ENCODE measurements at places on chromosomes 2 and 18.

DNA sequence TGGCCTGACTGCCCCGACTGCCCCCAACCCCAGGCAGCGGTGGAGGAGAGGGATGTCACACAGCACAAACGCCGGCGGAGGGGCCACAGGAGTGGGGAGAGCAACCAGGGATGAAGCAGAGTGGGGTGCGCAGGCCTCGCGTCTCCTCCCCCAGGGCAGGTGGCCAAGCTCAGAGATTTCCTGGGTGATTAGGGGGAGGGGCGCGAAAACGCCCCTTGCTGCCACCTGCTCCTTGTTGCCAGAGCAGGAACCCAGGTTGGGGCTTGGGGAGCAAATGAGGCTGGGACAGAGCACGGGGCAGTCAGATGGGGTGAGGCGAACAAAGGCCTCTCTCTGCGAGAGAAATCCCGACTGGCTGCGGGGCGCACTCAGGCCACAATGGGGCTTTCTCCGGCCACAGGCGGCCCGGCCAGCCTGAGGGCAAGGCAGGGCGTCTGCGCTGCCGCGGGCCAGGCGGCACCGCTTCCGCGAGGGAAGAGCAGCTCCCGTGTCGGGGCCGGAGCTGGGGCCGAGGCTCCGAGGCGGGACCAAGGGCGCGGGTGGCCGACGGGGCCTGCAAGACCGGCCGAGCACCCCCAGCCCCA is 11.5 kb downstream of the TEX44 start:
- DNase-seq: no peak

DNA sequence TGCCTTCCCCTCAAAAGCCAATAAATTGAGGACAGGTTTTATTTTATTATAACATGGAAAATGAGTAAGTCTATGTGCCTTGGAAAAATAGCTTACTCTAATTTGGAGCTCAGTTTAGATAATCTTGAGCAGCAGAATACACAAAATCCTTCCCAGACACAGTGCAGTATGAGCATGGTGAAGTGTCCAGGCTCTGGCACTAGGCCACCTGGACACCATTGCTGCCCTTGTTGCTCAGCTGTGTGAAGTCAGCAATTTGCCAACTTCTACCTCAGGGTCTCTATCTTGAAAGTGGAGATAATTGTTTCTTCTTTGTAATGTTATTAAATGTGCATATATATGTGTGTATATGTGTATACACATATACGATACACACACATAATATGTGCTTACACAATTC is 104.9 kb upstream of the CAVIN2 start:
- DNase-seq: no peak

GRCh38 chr2:203191961-203192360 is 46.9 kb upstream of the CYP20A1 start:
- DNase-seq: no peak

DNA sequence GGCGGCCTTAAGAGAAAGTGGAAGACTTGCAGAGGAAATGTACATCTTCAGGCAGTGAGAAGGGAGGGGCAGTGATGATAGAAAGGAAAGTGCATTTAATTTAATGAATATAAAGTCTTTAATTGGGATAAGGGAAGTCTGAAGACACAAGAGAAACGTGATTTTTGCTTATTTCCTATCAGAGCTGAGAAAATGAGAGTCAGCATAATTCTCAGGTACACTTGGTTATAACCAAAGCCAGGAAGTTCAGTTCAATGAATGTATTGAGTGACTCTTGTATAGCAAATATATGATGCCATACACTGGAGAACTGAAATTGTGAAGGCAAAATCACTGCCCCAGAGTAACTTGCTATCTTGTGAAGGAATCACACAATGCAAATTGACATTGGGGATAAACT is 256.3 kb downstream of the LRRTM1 start:
- DNase-seq: no peak

DNA sequence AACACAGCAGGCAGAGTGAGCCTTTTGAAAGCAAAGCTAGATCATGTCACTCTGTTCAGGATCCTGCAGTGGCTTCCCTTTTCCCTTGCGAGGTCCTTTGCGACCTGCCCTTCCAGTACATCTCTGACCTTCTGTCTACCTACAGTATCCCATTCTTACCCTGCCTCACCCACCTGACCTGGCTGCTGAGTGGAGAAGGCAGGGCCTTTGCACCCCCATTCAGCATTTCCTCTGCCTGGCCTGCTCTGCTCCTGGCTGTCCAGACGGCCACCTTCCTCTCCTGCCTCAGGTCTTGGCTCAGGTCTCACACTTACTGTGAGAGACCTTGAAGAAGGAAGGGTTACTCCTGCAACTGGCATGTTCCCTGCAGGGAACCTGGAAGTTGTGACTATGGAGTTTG is 77.4 kb downstream of the MAPRE2 start:
- DNase-seq: no peak

DNA sequence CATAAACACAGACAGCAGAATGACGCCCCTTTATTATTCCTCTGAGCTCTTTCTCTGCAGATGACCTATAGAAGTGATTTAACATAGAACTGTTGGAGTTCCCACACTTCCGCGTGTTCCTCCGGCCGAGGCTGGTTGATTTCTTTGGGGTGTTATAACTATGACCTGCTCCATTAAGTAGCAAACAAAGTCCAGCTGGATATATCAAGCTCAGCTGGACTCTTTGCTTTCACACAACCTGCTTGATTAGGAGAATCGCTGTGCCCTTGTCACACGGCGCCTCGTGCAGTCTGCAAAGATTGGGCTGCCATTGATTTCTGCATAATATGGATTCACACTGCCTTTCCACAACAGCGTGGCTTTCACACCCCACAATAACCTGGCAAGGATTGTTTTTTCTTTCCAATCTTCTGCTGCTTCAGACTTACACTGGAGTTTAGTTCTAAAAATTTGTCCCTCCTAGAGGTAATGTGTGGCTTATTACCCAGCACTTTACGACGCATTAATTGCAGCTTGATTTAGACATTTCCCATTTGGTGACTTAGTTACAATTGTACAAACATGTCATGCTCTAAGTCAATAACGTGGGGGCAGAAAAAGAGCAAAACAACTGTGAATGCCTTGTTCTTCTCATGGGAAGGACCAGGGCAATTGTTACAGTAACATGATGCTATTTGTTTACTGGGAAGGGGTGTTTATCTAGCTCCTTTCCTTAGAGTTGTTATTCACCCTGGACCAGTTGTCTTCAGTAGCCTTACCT is 485.7 kb downstream of the TXNL1 start:
- no peak for DNase-seq

GRCh38 chr18:58863539-58864145 is 1.0 kb upstream of the ZNF532 start:
- peak; percentile 83 for DNase-seq

DNA sequence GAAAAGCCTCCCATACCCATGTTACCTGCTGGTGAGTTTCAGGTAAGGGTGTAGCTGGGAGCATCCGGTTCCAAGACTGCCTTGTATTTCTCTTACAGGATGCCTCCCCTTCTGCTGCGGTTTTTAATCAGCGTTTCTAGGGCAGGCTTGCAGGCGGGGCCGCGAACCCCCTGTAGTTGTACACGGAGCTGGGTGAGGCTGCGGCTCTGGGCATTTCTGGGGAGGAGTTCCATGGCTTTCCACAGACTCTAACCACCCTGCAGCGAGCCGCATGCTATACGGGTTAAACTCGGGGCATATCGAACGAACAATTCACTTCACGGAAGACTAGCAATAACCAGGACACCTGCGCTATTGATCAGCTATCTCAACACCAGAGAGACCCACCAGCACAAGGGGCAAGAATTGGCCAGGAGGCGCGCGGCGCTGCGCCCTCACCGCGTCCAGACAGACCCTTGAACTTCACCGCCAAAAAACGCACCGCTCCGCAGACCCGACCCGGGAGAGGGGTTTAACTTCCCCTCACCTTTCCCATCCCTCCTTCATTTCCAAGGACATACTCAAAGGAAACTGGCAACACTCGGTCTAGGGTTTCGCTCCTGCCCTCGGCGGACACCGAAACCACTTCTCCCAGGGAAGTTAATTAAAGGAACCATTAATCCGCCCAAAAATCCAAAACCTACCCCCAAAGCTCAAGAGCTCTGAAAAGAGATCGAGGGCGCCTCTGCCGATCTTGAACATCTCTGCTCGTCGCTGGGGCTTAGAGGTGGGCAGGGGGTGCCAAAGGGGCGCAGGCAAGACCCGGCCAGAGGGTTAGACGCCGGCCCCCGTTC is 909 bp downstream of the TGFA start:
- DNase-seq: peak; percentile 51

DNA sequence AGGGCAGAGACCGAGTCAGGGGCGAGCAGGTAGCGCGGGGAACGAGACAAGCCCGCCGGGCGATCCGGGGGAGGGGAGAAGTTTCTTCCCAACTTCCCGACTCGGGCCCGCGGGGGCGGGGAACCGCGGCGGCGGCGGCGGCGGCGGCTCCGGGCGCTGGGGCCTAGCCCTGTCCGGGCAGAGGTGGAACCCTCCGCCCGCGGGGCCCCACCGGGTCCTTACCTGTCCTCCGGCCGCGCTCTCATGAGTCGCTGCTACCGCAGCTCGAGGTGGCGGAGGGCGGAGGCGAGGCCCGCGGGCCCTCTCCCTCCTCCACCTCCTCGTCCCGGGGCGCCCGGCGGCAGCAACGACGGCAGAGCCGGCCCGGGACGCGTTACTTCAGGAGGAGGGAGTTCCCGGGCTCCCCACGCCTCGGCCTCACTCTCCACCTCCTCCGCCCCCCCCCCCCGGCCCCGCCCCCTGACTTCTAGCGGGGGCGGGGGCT is at the start of gene YES1:
YES1 (minus strand) TSS at position 351 of the 484 bp plus-strand sequence. CDS start 55,415 bp downstream, outside the sequence.
- DNase-seq: no peak

DNA sequence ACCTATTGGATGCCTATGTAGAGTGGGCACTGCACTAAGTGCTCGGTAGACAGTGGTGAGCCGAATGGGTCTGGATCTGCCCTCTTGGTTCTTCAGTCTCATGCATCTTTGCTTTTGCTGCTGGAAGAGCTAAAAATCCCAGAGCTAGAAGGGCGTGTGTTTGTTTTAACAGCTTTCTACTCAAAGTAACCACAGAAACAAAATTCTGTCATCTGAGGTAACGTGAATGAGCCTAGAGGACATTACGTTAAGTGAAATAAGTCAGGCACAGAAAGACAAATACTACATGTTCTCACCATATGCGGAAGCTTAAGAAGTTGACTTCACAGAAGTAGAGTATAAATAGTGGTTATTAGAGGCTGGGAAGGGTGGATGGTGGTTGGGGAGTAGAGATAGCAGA is 119.8 kb downstream of the PLB1 start:
- DNase-seq: no peak

DNA sequence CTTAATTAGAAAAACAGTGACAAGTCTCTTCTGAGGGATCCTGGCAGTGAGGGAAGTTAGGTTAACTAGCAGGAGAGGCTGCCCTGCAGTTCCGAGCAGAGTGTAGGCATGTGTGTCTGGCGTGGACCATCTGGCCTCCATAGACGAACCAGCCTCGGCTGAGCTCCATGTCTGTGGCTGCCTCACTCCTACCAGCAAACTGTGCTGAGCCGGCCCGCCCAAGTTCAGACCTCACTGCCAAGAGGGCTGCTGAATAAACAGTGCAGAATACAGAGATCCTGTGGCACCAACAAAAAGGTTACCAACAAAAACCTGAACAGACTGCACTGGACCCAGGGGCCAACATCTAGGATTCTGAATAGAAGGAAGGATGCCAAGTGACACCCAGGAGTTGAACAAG is 27.3 kb downstream of the INO80C start:
- no peak for DNase-seq

GRCh38 chr2:240127911-240128607 is 8.0 kb downstream of the COPS9 start:
- DNase-seq: no peak

GRCh38 chr2:164967781-164968228 is 12.5 kb upstream of the SLC38A11 start:
- DNase-seq: no peak

DNA sequence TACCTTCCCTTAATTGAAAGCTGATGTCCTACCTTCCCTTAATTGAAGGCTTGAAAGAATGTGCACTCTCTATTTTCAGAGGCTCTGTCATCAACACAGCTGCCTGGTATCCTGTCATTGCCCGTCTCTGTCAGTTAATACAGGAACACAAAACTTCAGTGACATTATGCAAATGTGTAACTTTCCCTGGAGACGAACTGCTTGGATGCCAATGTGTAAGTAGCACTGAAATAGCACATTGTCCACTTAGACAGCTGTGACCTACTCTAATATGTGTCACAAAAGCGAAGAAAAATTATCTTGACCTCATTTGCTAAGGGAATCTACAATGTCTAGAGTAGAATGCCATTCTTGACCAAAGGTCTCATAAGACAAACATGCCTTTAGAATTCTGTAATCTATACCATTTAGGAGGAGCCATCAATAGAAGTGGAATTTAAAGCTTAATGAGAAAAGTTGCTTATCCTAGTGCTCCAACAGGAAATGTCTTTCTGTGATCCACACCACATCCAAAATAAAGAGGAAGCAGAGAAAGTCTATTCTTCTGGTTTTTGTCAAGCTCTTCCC is 138.1 kb downstream of the BARD1 start:
- no peak for DNase-seq

DNA sequence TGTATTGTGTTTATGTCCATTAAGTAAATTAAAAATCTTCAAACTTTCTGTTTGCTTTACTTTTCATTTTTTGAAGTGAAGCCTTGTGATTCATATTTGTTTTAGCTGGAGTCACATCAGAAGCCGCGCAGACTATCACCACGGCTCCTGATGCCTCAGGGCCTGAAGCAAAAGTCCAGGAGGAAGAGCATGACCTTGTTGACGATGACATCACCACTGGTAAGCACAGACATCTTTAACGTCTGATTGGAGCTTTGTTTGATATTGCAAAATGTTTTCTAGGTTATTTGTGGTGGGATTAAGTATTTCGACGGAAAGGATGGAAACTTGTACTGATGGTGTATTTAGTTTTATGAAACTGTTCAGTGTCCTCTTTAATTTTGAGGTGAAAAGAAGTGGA is 164.8 kb downstream of the WDR7 start:
- DNase-seq: no peak

Measured in H7 (cell line).